ENCODE measurements at places on chromosomes 7 and 10.

- no peak for DNase-seq
Observed at GRCh38 chr7:141610671-141611070, 59.5 kb downstream of the AGK start.

GRCh38 chr7:123665896-123666295 lies 10.2 kb downstream of the LMOD2 start:
- no peak for DNase-seq

- peak; percentile 40 for DNase-seq
Observed at GRCh38 chr7:12729112-12729511, 41.7 kb downstream of the ARL4A start.

GRCh38 chr7:84982199-84982598 lies 204.7 kb downstream of the SEMA3D start:
- DNase-seq, result no peak

DNA sequence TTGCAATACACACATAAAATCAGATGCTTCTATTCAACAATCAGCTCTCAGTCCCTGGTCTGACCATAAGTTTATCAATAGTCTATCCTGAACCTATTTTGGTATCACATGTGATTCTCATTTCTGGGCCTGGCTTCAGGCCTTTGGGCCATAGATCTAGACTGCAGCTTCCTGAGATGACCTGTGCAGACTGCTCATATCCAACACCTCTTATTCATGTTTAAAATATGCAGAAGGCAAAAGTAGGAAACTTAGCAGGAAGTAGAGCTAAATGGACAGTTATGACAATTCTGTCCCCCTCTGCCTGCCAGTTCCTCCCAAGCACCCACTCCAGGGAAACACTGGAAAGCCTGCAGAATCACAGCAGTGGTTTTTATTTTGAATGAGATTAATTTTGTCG lies 53.3 kb downstream of the C7orf25 start:
- no peak for DNase-seq

DNA sequence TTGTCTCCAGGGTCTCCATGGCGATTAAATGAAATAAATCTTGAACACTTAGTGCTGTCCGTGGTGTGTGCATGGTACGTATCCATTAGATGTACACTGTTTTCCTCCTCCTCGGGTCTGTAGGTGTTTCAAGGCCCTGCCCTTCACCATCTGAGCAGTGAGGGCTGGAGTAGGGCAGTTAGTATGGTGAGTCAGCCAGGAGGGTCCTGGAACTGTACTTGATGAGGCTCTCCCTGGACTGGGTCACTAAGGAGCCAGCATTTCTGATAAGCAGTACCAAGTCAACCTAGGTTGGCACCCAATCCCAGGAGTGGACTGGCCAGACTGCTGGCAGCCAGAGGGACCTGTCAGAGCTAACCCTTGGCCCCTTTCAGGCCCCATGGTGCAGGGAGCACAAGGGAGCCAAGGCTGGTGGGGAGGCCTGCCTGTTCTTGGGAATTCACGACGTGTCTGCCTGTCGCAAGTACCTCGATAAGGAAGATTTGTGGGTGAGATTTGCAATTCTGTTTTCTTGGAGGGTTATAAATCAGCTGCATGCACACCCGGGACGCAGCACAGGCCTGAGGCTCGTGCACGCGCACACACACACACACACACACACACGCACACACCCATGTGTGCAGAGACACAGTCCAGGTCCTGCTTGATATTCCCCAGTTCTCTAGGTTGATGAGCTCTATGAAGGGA lies 114.2 kb downstream of the ZMIZ1 start:
- DNase-seq, result no peak

DNA sequence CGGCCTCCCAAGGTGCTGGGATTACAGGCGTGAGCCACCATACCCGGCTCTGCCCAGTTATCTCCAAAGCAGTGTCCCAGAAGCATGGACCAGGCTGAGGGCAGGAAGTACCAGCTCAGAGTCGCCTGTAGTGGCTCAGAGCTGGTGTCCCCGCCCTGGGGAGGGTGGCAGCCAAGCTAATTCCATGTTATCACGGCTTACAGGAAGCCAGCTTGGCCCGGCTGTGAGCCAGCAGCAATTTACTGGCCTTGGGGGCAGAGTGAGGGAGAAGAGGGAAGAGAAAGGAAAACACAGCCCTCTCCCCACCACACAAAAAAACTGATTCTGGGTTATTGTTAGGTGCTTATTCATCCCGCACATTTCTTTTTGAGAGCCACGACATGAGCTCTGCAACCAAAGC lies 88.1 kb downstream of the HIP1 start:
- no peak for DNase-seq

DNA sequence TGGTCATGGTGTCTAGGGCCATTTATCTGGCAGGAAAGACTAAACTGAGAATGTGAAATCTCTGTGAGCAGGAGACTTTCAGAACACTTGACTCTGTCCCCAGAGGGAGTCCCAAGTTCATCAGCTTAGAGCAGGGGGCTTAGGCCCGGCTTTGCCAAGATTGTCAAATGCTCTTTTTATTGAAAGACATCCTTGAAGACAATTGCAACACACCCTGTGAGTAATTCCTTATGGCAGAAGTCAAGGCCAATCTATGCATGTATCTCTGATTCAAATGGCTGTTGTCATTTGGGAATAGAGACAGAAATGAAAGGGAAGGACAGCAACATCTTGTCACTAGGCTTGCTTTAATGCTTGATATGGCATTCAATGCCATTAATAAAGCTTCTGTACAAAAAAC lies 33.7 kb downstream of the BAMBI start:
- DNase-seq, result no peak

- DNase-seq, result no peak
Observed at GRCh38 chr7:157721468-157722136, 384.8 kb downstream of the DNAJB6 start.

DNA sequence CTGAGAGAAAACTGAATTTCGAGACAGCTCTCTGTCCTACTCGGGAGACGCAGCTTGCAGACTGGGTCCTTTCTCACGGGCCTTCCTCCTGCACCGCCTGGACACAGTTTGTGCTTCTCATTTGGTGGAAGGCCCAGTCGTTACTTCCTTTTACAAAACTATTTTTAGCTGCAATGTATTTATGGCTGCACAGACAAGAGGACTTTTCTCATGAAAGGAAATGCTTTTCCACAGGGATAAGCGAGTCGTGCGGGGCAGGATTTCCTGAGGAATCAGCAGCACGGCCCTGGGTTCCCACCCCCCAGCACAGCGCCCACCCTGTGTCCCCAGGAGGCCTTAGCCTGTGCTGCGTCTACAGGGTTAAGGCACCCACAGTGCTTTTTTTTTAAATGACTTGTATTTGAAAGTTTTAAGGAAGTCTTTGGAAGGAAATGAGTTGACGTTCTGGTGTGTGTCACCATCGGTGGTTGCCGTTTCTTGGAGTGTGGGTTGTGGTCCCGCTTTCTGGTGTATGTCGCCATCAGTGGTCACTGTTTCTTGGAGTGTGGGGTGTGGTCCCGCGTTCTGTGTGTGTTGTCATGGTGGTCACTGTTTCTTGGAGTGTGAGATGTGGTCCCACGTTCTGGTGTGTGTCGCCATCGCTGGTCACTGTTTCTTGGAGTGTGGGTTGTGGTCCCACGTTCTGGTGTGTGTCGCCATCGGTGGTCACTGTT lies 50.9 kb downstream of the INPP5A start:
- peak; percentile 41 for DNase-seq

GRCh38 chr10:91800182-91800581 lies 2.0 kb downstream of the TNKS2 start:
- no peak for DNase-seq

GRCh38 chr10:131700506-131700905 lies 200.3 kb upstream of the PPP2R2D start:
- DNase-seq, result no peak

- DNase-seq, result peak; percentile 32
Observed at GRCh38 chr7:14888962-14889361, 13.6 kb downstream of the DGKB start.

DNA sequence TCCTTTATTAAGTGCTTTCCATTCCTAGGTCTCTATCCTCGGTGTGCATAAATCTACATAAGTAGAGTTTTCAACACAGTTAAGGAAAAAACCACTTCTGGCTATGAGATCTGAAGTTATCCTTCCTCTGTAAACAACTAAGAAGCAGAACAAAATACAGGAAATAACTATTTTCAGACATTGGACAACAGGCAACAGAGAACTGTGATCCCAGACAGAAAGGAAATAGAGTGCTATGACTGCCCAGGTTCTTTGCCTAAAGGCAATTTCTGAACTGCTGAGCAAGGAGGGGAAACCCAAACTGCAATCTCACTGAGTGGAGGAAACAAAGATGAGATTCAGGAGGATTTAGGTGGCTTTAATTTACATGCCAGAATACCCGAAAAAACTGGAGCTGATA lies 285.4 kb downstream of the SNX13 start:
- DNase-seq, result no peak

GRCh38 chr10:97731346-97732051 lies 5.4 kb upstream of the ZFYVE27 start:
- DNase-seq, result peak; percentile 78

- DNase-seq, result no peak
Observed at GRCh38 chr7:28627263-28627653, 214.9 kb downstream of the CREB5 start.

DNA sequence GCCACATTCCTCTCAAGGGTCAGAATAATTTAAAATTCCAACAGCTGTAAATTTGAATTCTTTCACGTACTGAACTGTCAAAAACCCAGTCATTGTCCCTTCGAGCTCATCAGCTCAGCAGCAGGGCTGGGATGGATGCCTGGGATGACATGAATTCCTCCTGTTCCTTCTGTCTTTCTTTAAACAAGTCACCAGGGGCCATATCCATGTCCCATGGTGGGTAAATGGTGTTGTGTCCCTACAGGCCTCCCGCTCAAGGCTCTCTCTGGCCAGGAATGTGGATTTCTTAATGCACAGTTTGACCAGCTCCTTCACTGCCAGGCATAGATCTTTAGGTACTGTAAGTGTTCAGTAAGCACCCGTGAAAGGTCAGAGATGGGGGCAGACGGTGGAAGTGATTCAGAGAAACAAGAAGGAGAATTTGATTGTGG lies 13.8 kb upstream of the TECPR1 start:
- DNase-seq, result no peak

GRCh38 chr10:13953371-13953770 lies 366.6 kb downstream of the PRPF18 start:
- no peak for DNase-seq

DNA sequence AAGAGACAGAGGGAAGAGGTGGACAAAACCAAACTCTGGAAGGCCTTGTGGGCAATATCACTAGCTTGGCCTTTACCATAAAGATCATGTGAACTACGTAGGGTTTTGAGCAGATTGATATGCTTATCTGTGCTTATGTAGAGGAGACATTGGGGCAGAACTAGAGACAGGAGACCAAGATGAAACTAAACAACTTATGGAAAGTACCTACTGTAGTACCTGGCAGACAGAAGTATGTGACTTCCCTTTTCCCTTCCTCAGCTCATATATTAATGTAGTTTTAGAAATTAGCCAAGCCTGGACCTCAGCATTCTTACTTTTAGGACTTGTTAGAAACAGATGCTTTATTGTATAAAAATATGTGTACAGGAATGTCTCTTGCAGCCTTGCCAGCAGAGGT lies 14.0 kb upstream of the IL6 start:
- no peak for DNase-seq

DNA sequence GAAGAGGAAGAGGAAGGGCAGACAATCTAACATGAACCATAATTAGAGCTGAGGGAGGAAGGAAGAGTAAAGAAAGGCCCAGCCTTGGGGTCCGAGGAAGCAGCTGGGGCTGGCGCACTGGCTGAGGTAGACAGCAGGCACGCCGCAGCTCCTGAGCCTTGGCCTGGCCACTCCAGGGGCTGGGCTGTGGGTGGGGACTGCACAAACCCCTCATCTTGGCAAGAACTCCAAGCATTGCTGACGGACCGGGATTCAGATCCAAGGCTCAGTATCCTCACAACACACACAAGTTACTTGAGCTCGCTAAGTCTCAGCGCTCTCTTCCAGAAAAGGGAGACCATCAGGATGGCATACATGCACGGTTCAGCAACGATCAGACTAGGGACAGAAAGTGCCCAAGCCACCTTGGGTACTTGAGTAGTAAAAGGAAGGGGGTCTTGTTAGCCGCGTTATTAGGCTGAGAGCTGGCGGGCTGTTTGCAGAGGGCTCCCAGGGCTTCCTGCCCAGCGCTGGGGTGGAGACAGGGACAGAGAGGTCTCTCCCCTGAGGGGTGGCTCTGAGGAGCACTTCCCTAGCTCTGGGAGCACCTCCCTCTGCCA lies 4.5 kb downstream of the TNS3 start:
- DNase-seq, result no peak

GRCh38 chr10:84829131-84829530 lies 500.7 kb downstream of the CCSER2 start:
- DNase-seq, result no peak

DNA sequence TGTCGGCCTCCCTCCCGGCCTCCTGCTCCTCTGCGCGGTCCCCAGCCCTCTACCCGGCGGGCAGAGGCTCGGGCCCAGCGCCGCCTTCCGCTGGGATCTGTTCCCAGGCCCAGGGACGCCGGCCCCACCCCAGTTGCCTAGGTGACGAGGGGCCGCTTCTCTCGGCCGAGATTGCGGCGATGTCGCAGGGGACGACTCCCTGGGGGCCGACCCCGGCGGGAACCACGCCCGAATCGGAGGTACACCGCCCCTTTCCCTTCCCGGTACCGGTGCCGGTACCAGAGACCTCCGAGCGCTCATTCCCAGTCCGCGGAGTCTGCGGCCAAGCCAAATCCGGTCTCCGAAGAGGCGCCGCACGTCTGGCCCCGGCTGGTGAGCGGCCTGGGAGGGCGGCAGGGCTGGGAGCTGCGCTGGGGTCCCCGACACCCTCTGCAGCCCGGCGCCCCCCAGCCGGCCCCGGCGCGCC lies at the start of gene CABCOCO1:
CABCOCO1 (plus strand) TSS at position 136 of the 466 bp plus-strand sequence; CDS start at position 180, 44 bp downstream.
- DNase-seq, result peak; percentile 82

DNA sequence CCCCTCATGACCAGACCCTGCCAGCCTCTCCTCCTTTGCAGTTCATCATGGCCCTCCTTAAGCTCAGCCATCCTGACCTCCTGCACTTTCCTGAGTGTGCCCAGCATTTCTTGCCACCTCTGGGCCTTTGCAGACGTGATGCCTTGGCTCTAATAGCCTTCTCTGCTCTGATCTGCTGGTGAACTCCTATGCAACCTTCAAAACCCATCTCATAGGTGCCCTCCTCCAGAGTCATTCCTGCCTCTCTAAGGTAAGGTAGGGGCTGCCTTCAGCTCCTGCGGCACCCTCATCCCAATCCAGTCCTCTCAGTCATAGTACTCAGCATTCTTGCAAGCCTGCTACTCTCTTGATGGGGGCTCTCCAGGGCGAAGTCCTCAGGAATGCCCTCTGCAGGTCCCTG lies 19.3 kb upstream of the ELN start:
- DNase-seq, result no peak

DNA sequence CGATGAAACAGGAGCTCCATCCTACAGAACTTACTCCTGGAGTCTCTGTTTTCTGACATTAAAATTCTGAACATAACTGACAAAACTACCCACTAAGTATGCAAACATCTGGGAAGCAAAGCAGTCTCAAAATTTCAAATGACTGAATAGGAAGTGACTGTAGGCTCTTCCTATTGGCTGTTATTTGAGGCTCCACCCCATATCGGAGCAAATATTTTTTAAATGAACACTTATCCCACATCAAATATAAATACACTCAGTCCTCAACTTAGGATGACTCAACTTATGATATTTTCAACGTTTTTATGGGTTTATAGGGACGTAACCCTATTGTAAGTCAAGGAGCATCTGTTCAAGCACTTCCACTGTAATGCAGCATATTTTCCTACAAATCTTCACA lies 8.8 kb downstream of the HSPA12A start:
- DNase-seq, result no peak

- DNase-seq, result no peak
Observed at GRCh38 chr7:22561321-22561811, 61.4 kb upstream of the STEAP1B start.

GRCh38 chr7:351256-351655 lies 61.3 kb downstream of the FOXL3 start:
- no peak for DNase-seq

All from midbrain (tissue), 1 donor.